ENCODE measurements at places on chromosomes 16 and 17.
A peak's percentile ranks its signal among the peaks of the same experiment; 100 is the strongest.

GRCh38 chr16:47731252-47731651 is 270.1 kb downstream of the PHKB start:
- no peak for DNase-seq

- no peak for DNase-seq
These were observed 1.3 kb downstream of the TLCD3A start for GRCh38 chr17:733743-734142.

DNA sequence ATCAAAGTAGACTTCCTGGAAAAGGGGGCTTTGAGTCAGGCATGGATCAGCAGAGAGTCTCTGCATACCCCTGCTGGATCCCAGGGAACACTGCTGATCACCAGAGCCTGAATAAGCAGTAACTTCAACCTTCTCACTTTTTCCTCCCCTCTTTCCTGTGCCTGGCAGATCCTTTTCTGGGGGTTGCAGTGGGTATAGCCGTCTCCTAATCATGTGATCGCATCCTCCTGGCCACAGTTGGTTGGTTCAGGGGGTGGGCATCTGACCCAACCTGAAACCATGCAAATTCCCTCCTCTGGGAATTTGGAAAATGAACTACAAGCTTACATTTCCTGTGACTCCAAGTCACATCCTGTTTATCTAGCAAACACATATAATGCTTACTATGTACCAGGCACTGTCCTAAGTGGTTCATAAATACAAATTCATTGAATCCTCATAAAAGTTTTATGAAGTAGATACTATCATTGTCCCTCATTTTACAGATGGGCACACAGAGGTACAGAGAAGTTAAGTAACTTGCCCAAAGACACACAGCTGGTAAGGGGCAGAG is 120.3 kb downstream of the AXIN2 start:
- no peak for DNase-seq

DNA sequence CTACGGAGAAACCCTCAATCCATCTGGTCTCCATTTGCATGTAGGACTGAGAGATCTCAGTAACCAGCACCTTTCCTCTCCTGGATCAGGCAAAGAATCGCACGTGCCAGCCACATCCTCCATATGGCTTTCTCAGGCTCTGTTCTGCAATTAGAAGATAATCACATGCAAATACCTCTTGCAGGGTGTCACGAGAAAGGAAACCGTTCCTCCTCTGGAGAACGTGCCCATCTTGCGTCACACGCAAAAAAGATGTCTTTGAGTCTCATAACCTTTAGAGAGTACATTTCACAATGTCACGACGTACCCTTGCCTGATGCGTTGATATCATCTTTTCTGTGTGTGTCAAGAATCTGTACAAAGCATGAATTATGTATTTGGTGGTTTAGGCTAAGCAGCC is 36.2 kb upstream of the DNAH17 start:
- DNase-seq, result no peak

- no peak for DNase-seq
These were observed 41.6 kb downstream of the CDH1 start for GRCh38 chr16:68778551-68779231.

GRCh38 chr16:8641671-8642070 is 20.2 kb downstream of the METTL22 start:
- DNase-seq, result no peak

GRCh38 chr17:2123375-2124251 is 68.7 kb downstream of the HIC1 start:
- no peak for DNase-seq

GRCh38 chr17:40547079-40547784 is 18.0 kb downstream of the CCR7 start:
- DNase-seq, result peak; percentile 77

- no peak for DNase-seq
These were observed 296.6 kb downstream of the MAF start for GRCh38 chr16:79303959-79304387.

GRCh38 chr17:72187556-72187955 is 66.7 kb downstream of the SOX9 start:
- no peak for DNase-seq

DNA sequence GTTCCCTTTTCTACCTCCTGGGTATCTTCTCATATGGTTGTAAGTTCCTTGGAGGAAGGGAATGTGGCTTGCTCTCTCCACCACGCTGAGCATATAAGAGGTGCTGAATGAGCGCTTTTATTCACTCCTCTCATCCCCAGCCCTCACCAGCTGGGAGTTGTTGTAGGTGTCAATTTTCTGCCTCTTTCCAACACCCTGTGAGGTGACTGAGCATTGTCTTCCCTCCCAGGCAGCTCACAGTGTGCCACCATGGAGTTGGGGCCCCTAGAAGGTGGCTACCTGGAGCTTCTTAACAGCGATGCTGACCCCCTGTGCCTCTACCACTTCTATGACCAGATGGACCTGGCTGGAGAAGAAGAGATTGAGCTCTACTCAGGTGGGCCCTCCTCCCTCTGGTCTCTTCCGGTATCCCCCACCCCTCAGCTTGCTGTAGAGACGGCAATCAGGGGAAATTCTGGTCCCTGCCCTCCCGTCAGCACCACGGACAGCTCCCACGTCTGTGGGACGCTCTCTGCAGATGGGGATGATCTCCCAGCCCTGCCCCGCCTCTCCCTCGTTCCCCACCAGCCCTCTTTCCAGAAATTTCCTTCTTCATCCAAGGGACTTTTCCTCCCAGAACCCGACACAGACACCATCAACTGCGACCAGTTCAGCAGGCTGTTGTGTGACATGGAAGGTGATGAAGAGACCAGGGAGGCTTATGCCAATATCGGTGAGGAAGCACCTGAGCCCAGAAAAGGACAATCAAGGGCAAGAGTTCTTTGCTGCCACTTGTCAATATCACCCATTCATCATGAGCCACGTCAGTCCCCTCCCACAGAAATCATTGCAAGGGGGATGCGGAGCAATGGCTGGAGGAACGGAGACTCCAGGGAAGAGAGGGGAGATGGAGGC is 18.3 kb downstream of the CIITA start:
- DNase-seq, result peak; percentile 76

GRCh38 chr17:48251950-48252349 is 144.4 kb downstream of the SNX11 start:
- no peak for DNase-seq

GRCh38 chr16:70749006-70749678 is 51.8 kb downstream of the VAC14 start:
- DNase-seq, result no peak

GRCh38 chr17:30520436-30520835 is 43.2 kb downstream of the GOSR1 start:
- DNase-seq, result no peak

DNA sequence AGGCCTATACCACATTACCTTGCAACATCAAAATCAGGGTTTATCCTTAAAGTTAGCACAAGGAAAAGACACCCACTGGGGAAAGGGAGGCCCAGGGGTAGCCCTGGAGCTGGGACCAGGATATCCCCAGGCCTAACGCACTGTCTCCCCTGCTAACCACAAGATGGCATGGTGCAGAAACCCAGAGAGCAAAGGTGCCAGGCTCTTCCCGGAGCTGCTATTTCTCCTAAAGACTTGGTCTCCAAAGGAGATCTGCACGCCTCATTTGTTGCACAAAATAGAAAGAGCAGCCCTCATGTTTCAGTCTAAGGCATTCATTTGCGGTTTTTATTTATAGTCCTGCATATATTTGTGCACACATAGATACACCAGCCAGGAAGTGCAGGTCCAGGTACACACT is 408.6 kb downstream of the SOX9 start:
- DNase-seq, result no peak

- no peak for DNase-seq
These were observed 325.3 kb downstream of the UTP18 start for GRCh38 chr17:51585514-51586104.

- no peak for DNase-seq
These were observed 14.1 kb upstream of the IL34 start for GRCh38 chr16:70632273-70632672.

GRCh38 chr17:72587773-72588511 is 467.1 kb downstream of the SOX9 start:
- no peak for DNase-seq

DNA sequence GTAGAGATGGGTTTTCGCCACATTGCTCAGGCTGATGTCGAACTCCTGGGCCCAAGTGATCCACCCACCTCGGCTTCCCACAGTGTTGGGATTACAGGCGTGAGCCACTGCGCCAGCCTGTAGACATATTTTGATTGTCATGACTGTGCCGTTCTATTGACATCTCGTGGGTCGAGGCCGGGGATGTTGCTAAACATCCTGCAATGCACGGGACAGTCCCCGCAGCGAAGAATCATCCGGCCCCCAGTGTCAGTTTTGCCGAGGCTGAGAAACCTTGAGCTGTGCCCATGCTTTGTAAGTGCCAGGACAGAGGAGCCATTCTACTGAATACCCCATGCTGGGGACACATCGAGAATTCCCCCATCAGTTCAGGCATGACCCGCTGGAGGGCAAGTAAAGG is 69.1 kb upstream of the GSE1 start:
- DNase-seq, result no peak

DNA sequence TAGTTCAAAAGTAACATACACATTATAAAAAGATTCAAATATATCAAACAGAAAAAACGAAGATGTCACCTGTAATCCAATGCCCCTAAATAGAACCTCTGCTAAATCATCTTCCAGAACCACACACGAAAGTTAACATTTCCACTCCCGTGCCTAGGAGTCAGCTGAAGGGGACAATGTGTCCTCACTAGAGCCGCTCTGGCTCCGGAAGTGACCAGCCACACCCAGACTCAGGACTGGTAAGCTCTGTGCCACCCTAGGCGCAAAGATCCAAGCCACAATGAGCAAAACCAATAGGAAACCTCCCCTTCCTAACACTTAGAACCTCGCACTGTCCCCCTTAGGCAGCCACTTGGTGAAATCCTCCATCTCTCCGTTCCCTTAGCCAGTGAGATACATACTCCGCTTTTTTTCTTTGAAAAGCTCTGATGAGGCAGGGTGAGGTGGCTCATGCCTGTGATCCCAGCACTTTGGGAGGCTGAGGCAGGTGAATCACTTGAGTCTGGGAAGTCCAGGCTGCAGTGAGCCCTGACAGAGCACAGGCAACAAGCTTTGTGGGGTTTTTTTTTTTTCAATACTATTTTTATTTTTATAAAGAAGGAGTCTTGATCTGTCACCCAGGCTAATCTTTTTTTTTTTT is 11.8 kb downstream of the CTRB1 start:
- DNase-seq, result no peak

GRCh38 chr16:74721716-74722115 is 21.1 kb upstream of the MLKL start:
- no peak for DNase-seq

DNA sequence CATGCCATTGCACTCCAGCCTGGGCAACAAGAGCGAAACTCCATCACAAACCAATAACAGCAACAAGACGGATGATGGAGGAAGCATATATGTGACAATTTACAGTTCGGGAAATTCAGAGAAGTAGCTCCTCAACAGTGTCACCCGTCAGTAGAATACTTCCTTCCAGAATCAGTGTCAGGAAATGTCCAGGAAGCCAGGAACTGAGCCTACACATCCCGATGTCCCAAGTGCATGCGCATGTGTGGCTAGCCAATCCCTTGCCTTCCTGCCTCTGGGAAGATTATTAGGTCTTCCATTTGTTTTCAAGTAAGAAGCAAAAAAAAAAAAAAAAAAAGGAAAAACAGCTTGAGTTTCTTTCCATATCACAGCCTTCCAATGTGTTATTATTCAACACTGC is 1.4 kb upstream of the PITPNC1 start:
- no peak for DNase-seq

DNA sequence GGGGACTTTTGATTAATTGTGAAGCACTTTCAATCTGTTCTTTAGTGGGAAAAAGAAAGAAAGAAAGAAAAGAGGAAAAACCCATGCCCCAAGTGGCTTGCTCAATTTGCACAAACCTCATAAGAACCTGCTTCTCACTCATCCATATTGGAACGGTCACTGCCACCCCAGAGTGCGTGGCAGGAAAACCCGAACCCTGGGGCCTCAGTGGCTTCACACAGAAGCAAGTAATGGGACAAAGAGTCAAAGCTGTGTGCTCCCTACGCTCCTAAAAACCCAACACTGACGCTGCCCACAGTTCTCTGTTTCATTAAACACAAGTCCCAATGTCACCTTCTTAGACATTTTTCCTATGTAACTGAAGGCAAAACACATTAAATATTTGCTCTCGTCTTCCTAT is 1.2 kb downstream of the SLC6A4 start:
- DNase-seq, result no peak

GRCh38 chr16:57262841-57263540 is 17.9 kb downstream of the ARL2BP start:
- peak; percentile 21 for DNase-seq

DNA sequence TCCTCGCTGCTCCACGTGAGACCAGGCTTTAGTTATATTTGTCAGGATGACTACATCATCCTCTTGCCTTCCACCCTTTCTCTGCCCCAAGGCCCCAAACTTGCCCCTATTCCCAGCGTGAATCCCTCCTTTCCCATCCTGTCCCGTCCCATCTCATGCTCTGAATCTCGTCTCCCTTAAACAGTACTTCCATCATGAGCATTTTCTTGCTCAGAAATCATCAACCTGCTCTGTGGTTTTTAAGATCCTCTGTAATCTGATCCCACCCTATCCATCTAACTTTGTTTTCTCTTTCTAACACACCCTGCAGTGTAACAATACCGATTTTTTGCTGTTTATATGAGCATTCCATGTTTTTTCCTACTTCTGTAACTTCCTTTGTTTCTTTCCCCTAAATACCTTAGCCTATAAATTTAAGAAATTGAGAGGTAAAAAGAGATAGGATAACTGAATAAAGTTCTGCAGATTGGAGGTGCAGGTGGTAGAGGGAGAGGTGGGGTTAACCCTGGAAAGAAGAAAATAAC is 39.7 kb downstream of the MRTFB start:
- DNase-seq, result no peak

DNA sequence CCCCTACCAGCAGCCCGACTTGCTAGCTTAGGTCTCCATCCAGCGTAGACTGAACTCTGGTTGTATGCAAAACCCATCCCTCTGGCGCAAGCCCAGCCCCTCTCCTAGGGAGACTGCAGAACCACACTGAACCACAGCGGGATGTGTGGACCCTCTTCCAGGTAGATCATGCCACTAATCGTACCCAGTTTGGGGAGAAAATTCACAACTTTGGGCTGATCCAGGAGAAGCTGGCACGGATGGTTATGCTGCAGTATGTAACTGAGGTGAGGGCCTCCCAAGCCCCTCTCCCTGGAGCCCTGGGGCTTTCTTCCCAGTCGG is 3.2 kb downstream of the ACADVL start:
- no peak for DNase-seq

DNA sequence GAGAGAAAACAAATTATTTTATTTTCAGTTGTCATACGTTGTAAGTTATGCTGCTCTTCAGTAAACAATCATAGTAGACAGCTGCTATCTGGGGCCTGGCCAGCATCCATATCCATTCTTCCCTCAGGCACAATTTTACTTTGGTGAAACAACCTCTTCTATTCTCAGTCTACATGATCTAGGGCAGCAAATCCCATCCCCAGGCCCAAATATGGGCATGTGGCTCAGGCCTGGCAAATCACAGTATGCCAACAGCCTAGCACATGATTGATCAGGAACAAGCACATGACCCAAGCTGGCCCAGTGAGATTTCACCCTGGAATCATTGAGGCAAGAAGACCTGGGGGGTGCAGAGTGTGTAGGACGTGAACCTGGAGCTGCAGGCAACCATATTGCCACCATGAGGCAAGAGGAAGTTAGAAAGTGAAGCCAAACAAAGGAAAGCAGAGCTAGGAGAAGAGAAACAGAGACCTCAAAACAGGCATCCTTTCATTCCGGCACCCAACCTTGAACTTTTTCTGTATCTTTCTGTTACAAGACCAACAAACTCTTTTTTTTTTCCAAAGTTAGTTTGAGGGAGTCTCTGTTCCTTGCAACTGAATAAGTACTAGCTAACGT is 10.3 kb upstream of the ABCC12 start:
- DNase-seq, result no peak

Data from activated naive CD8-positive, alpha-beta T cell treated with anti-CD3 and anti-CD28 coated beads, Interleukin-2, amount 10 ng/mL, durations not matched to agents 7 days and 5 days (primary cell).